GOT3 (cell line): ENCODE measurements at places on chromosomes 5 and 9.

GRCh38 chr5:1542781-1543180 is 19.0 kb upstream of the LPCAT1 start:
- no peak for DNase-seq

GRCh38 chr9:90991953-90992352 is 190.3 kb downstream of the SYK start:
- DNase-seq, result no peak

- DNase-seq, result no peak
Observed at GRCh38 chr9:110536822-110537221, 42.7 kb downstream of the SVEP1 start.

DNA sequence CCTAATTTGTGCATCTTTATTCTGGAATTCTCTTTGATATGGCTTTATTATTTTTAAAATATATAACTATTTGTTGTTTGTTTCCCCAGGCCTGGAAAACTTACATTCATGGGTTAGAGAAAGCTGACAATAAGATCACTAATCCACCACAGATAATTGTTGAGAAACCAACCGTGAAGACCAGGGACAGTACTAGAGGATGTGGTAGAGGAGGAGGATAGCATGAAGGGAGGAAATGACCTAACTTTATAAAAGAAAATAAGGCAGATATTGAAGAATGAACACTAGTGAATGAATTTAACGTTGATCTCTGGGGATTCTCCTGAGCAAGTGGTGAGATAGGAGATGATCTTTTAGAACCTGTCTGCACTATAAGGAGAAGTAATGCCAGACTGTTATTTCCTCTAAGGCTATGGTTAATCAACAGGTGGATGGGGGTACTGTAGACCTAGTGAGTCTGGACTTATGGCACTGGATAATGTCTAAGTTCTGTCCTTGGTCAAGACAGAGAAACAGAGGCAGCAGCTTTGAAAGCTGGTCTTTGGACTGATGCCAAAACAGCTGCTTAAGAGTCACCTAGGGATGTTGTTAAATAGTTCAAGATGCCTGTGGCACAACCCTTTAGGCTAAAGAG is 52.4 kb downstream of the NREP start:
- no peak for DNase-seq

GRCh38 chr5:134732819-134733218 is 5.5 kb upstream of the CAMLG start:
- DNase-seq, result no peak

GRCh38 chr5:142966121-142966420 is 195.9 kb downstream of the ARHGAP26 start:
- DNase-seq, result no peak

DNA sequence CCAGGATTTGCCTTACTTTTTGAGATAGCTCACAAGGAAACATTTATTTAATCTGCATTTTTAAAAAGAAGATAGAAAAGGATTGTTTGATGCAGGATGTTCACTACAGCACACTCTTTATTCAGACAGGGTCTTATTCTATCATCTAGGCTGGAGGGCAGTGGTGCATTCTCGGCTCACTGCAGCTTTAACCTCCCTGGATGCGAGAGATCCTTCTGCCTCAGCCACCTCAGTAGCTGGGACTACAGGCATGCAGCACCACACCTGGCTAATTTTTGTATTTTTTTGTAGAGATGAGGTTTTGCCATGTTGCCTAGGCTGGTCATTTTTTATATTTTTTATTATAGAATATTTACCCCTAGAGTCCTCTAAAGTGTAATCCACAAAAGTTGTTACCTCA is 221.4 kb downstream of the MCTP1 start:
- no peak for DNase-seq

DNA sequence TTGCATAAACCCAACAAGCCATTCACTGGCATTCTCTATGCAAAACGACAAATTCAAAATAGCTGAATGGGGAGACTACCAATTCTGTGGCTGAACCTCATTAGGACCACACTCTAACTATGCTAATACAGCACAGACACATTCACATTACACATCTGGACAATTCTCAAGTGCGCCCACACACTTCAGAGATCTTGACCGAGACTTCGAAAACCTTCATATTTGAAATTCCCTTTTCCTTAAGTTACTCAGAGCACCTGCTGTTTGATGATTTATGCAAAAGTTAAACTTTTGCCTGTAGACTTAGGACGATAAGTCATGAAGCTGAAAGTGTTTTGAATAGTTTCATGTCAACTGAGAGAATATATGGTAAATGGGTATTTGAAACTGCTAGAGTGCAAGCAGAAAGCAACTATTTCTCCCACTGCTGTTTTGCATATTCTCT is 111.9 kb downstream of the FBN2 start:
- no peak for DNase-seq

- no peak for DNase-seq
Observed at GRCh38 chr5:31362529-31362900, 169.0 kb downstream of the CDH6 start.

GRCh38 chr9:89878687-89879086 is 273.9 kb downstream of the GADD45G start:
- no peak for DNase-seq

DNA sequence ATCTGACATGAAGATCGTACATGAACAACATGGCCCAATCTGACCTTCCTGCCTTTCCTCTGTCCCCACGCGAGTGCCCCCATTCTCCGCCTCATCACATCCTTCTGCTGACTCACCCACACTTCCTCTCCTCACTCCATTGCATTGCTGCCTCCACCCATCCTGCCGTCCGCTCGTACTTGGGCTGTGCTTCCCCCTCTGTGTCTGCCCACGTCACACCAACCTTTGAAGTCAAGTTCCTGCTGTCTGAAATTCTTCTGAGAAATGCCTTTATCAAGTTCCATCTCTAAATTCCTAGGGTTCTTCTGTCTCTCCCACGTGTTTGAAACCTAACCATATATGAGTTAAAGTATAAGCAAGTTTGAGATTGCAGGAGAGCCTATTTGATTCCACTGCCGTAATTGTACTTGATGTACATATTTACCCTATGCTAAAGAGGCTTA is 18.0 kb upstream of the STARD4 start:
- no peak for DNase-seq

GRCh38 chr9:130124085-130124860 is 47.9 kb upstream of the NCS1 start:
- DNase-seq, result no peak

GRCh38 chr9:114366334-114367128 is 21.3 kb downstream of the AKNA start:
- DNase-seq, result no peak

- peak; percentile 10 for DNase-seq
Observed at GRCh38 chr9:137786511-137786920, 91.1 kb upstream of the CACNA1B start.

- no peak for DNase-seq
Observed at GRCh38 chr9:8332331-8332650, 532.7 kb upstream of the DMAC1 start.

- DNase-seq, result no peak
Observed at GRCh38 chr9:36842560-36843530, 191.2 kb downstream of the PAX5 start.

DNA sequence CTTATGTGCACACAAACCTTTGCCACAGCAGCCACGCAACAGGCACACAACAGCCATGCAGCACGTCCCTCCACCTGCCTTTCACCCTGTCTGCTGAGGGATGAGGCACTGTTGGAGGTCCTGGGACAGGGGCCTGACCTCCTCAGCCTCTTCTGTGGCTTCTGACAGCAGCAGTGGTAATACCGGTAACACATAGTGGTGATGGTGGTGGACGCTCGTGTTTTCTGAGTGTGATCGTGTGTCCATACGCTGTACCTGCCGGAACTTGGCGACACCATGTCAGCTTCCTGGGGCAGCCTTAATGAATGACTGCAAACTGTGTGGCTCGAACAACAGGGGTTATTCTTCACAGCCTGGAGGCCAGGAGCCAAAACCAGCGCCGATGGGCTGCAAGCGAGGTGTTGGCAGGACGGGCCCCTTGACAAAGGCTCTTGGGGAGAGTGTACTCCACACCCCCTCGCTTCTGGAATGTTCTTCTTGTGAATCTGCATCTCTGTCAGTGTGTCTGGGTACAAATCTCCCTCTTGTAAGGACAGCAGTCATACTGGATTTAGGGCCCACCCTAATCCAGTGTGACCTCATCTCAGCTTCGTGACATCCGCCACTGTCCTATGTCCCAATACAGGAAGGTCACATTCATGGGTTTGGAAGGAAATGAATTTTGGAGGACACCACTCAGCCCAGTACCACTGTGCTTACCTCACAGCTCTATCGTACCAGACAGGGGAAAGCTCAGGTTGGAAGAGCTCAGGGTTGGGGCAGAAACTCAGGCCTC is 55.3 kb upstream of the EXOC3 start:
- DNase-seq, result no peak

DNA sequence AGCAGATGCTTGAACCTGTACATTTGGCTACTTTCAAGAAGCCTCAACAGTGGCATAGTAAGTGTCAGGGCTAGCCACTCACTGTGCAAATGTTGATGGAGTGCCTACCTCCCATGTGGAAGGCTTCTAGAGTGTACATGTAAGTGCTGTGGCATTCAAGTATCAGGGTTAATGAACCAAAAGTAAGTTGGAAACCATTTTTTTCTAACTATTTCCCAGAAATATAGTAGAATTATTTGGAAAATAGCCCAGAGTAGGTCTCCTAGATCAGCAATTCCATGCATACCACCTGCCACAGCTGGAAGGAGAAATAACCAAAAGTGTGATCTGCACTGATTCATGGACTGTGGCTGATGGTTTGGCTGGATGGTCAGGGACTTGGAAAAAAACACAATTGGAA is 53.3 kb downstream of the FOXD1 start:
- DNase-seq, result no peak

GRCh38 chr9:5354184-5354583 is 14.5 kb upstream of the RLN1 start:
- no peak for DNase-seq

- DNase-seq, result no peak
Observed at GRCh38 chr5:73672132-73672531, 46.1 kb downstream of the ARHGEF28 start.

DNA sequence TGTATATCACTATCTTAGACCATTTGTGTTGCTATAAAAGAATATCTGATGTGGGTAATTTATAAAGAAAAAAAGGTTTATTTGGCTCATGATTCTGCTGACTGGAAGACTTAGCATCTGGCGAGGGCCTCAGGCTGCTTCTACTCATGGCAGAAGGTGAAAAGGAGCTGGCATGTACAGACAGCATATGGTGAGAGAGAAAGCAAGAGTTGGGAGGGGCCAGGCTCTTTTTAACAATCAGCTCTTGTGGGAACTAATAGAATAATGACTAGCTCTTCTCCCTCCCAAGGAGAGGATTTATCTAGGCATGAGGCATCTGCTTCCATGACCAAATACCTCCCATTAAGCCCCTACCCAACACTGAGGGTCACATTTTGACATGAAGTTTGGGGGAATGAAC is 130.2 kb upstream of the SV2C start:
- no peak for DNase-seq

DNA sequence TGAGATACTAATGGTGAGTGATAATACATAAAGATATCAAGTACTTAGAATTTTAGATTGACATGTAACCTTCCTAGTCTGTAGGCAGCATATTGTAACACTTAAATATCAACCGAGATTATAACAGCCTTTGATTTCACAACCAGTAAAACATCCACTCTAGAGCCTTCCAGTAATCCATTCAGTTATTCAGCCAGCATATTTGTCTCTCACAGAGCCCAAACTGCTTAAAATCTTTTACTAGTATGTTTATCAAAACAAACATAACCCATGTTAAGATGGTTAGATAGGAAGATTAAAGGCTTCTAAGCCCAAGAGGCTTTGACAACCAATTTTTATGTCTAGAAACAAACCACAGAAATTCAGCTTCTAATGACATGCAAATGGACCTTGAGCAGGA is 177.9 kb upstream of the FST start:
- no peak for DNase-seq

DNA sequence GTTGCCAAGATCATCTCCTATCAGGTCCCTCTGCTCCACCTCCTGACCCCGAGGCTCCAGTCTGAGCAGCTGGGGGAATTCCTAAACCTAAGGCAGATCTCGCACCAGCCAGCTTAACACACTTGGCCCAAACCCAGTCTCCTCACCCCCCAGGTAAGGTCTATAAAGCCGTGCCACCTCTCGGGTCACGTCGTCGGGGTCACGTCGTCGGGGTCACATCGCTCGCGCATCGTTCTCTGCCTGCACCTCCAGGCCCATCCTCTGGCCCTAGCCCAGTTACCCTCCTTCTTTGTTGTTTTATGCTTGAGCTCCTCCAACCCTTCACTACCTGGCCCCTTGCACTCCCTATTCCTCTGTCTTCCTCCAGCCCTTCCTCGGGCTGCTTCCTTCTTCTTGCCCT is 77.2 kb downstream of the CTSL start:
- DNase-seq, result no peak

GRCh38 chr9:1414711-1415131 is 364.6 kb downstream of the DMRT2 start:
- no peak for DNase-seq

GRCh38 chr9:91012933-91013841 is 211.6 kb downstream of the SYK start:
- DNase-seq, result no peak

DNA sequence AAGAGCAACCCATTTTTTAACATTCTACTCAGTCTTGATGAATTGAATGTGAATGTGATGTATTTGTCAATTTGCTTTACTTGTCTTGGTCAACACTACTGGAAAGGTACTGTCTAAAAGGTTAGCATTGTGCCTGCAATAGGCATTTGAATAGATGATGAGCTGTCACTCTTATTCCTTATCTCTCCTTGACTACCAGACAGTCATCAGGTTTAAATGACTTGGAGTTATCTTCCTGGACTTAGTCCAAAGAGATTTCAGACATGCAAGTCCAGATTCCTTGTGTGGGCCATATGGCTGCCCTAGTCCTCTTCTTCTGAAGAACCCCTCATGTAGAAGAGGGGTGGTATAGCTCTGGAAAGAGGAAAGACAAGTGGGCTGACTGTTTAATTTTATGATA is 4.8 kb downstream of the ARHGEF28 start:
- DNase-seq, result no peak

- DNase-seq, result no peak
Observed at GRCh38 chr5:108280960-108281569, 100.8 kb downstream of the FBXL17 start.

DNA sequence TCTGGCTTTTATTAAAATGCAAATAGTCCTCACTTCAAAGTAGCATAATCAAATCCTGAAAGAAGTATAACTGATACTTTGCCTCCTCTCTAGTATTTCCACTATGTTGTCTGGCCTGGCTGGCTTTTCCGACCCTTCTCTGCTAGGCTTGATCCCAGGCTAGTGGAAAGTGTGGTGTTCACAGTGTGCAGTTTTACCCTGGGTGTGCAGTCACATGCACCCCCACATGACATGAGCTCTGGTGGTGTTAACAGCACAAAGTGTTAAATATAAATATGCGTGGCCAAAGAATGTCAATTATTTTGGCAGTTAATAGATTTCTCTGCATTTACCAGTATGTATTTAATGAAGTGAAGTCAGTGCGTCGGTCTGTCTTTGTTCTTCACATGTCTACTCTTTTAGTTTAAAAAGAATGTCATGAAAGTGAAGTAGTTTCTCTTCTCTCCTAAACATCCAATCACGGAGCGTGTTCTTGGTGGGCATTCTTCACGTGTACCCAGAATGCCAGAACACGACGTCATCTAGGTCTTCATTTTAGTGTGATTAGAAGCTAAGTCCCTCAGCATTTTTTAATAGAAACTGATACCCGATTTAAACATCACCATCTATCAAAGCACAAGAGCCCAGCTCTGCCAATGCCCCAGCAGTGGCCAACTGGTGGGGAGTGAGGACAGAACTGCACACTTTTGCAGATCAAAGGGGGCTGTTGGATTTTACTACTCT is 286.4 kb downstream of the FANCC start:
- no peak for DNase-seq
